ENCODE measurements at places on chromosomes 16 and 17. TPM values are rescaled to one million over a fixed set of nuclear protein-coding genes. Genes with fewer than 3 reads are reported as not detected.

DNA sequence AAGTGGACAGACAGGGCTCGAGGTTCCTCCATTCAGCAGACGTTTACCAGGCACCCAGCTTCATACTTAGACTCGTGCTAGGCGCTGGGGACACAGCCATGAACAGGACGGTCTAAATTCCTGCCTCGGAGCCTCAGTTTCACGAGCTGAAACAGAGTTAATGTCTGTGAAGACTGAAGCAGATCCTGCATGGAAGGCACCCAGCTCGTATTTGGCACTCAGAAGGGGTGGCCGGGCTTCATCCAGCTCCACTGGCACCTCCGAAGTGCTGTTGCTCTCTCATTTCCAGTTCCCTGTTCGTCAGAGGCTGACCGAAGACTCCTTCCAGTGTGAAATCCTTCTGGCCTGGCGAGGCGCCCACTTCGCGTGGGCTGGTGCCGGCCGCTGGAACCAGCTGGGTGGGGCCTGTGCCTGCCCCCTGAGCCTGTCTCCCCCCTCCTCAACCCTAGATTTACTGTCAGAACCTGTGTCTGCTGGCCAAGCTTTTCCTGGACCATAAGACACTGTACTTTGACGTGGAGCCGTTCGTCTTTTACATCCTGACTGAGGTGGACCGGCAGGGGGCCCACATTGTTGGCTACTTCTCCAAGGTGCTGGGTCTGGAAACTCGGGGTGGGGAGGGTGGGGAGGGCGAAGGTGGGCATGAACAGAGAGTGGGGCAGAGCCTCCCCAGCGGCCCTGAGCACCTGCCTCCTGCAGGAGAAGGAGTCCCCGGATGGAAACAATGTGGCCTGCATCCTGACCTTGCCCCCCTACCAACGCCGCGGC is 5.8 kb downstream of the PRSS8 start:
- peak overlapping the region; percentile 94 for H3K27ac ChIP-seq
- DNase-seq = no peak
- no peaks in the 10 kb centered on the region for H3K27me3 ChIP-seq

DNA sequence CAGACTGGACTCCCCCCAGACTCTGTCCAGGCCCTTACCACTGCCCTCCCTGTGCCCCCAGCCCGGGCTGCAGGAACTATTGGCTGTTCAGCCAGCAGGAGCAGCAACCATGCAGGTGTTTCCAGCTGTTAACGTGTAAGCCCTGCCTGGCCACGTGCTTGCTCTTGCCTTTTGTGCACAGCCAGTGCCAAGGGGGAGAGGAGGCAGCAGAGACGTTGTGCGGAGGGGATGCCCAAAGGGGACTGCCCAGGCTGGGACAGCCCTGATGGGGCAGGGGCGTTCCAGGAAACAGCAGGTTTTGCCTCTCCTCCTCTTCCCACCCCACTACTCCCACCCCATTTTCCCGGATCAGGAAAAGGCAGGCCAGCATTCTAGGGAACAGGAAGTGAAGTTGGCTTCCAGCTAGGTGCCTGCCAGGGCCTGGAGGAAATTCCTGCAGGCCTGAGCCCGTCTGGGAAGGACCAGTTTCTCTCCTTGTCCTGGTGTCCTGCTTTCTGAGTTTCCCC is 16.7 kb upstream of the LASP1NB start:
- no peak overlapping the region for H3K27ac ChIP-seq
- no peak for DNase-seq
- H3K27me3 ChIP-seq = no peaks in the 10 kb centered on the region
- no peak overlapping the region for H3K4me3 ChIP-seq
- no peaks in the 10 kb centered on the region for H3K4me1 ChIP-seq

GRCh38 chr17:60354223-60354622 is 37.7 kb downstream of the USP32 start:
- H3K4me1 ChIP-seq = no peaks in the 10 kb centered on the region
- no peak overlapping the region for H3K27ac ChIP-seq
- no peaks in the 10 kb centered on the region for H3K36me3 ChIP-seq
- no peaks in the 10 kb centered on the region for H3K27me3 ChIP-seq
- peak; percentile 79 for DNase-seq

DNA sequence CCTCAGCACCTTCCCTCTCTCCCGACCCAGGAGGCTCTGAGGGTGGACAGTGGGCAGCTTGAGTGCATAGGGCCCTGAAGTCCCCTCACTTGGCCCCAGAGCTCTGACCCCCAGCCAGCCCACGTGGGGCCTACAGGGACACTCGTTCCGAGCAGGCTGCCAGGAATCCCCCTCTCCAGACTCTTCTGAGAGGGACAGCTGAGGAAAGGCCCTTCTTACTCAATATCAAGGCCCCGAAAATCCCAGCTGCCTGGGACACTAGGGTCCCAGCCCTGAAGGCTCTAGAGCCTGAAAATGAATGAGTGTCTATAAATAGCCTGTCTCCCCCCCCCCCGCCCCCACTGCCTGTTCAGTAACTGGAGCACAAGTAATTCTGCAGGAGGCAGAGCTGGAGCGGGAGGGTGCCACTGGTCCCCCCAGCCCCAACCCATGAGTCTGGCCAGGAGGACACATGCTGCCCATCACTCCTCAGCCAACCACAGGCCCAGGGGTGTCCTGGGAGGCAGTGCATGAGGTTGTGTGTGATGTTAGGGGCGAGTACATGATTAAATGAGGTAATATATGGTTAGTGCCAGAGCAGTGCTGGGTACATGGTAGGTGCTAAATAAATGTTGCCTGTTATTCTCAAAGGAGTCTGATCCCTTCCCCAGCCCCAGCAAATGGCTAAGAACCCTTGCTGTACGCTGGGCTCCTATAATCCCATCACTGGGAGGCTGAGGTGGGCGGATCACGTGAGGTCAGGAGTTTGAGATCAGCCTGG is 11.6 kb downstream of the ADAM11 start:
- H3K4me3 ChIP-seq = no peak overlapping the region
- no peaks in the 10 kb centered on the region for H3K36me3 ChIP-seq
- DNase-seq = no peak
- peaks cover 3% of the 10 kb centered on the region for H3K4me1 ChIP-seq

CCT6B gene
- 3.0 TPM for total RNA-seq

CNTNAP4 gene
- total RNA-seq = not detected

ARL5C gene
- total RNA-seq = not detected

KRT12 gene
- not detected for total RNA-seq

DNA sequence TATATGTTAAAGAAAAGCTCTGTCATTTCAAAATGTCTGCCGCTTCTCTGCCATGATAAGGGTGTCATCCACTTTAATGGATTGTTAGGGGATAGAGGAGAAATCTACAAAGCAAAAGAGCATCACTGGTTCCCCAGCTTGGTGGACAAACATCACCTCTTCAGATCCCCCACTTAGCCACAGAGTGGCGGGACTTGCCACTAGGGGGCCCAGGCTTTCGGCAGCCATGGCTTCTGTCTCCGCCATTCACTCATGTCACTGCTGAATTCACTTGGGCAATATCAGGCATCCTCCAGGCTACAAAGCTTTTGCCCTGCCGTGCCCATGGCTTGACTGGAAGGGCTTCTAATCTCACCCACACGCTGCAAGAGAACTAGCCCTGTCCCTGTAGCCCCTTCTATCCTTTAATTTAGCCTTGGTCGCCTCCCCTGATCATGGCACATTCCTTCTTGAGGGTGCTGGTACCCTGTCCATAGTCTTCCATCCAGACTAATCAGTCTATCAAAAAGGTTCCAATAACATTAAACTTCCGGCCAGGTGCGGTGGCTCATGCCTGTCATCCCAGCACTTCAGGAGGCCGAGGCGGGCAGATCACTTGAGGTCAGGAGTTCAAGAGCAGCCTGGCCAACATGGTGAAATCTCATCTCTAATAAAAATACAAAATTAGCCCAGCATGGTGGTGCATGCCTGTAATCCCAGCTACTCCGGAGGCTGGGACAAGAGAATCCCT is 34.7 kb downstream of the SBK1 start:
- peak; percentile 56 for DNase-seq
- H3K4me1 ChIP-seq = no peaks in the 10 kb centered on the region
- H3K27ac ChIP-seq = no peak overlapping the region
- H3K27me3 ChIP-seq = no peaks in the 10 kb centered on the region
- H3K36me3 ChIP-seq = no peaks in the 10 kb centered on the region

- H3K4me3 ChIP-seq = no peak overlapping the region
- H3K27me3 ChIP-seq = no peaks in the 10 kb centered on the region
- H3K27ac ChIP-seq = no peak overlapping the region
- H3K4me1 ChIP-seq = no peaks in the 10 kb centered on the region
- peaks cover 4% of the 10 kb centered on the region for H3K36me3 ChIP-seq
These were observed 41.7 kb downstream of the SRL start for GRCh38 chr16:4200000-4200780.

DNAH17 gene
- total RNA-seq = 1.3 TPM

GRCh38 chr17:4947010-4947410 is 1.3 kb downstream of the PFN1 start:
- H3K4me3 ChIP-seq = peak overlapping the region; percentile 67
- H3K4me1 ChIP-seq = peaks cover 2% of the 10 kb centered on the region
- peaks cover 12% of the 10 kb centered on the region for H3K36me3 ChIP-seq
- H3K27me3 ChIP-seq = no peaks in the 10 kb centered on the region

DNA sequence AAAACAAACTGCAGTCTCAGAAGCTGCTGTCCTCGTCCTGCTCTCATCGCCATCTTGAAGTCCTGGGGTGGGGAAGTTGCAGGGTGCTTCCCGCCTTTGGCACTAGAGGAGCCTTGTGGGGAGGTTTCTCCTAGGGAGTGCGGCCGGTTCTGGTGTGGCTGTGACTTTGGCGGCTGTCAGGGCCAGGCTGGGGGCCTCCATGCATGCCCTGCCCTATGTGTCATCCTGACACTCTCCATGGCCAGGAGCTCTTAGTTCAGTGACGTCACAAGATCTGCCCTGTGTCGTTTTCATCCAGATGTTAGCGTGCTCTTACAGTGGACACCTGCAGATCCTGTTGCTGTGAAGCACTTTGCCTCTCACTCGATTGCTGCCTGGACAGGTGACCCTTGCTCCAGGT is 49.6 kb downstream of the PLD6 start:
- H3K4me1 ChIP-seq = peaks cover 3% of the 10 kb centered on the region
- no peak overlapping the region for H3K4me3 ChIP-seq
- H3K36me3 ChIP-seq = peaks cover 76% of the 10 kb centered on the region
- no peak for DNase-seq
- H3K27me3 ChIP-seq = no peaks in the 10 kb centered on the region

CPHXL2 gene
- total RNA-seq = not detected

- no peak overlapping the region for H3K27ac ChIP-seq
- no peaks in the 10 kb centered on the region for H3K27me3 ChIP-seq
- no peak overlapping the region for H3K4me3 ChIP-seq
These were observed 360.3 kb upstream of the ASIC2 start for GRCh38 chr17:33653399-33653788.

DNA sequence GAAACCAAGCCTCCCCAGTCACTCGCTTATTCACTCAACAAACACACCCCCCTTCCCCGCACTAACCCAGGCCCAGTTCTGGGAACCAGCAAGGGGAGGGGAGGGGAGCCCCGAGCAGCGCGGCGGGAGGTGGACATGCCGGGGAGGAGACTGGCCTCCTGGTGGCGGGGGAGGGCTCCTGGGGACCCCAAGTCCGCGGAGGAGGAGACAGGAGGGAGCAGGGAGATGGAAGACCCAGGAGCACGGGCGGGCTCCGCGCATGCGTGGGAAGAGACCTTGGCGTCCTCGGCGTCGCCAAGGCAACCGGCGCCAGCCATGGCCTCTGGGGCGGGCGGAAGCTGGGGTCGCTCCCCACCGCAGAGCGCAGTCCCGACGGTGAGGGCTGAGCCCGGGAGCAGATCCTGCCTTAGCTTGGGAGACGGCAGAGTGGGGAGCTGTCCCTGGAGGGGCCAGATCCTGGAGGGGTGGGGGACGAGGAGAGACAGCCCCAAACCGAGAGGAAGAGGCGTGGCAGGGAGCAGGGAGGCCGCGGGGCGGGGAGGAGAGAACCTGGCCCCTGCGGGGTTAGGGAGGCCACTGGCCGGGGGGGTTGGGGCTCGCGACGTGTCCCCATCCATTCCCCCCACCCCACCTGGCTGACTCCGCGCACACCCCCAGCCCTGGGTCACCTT is at the start of gene PRR29:
TSS of gene PRR29 (plus strand) at position 302 of the 671 bp plus-strand sequence. CDS start at position 316, 14 bp downstream.
- H3K36me3 ChIP-seq = no peaks in the 10 kb centered on the region
- peak; percentile 88 for DNase-seq
- peaks cover 21% of the 10 kb centered on the region for H3K4me1 ChIP-seq

EVPL gene
- 38.4 TPM for total RNA-seq

DNA sequence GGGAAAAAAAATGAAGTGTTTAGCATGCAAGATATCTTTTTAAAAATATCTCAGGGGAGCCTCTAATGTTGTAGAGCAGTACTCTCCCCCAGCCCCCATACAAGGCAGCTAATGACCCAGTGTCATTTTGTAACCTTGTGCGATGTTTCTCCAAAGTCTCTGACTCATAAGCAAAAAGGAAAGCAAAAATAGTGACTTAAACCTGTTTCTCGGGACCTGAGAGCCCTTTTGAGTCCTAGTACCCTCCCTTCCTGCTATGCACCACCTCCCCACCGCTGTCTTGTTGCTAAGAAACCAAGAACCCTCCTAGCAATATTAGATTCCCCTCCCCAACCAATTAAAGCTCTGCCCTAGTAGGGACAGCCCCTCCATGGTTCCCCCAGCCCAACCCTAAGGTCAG is 2.8 kb downstream of the MYCBPAP start:
- H3K36me3 ChIP-seq = no peaks in the 10 kb centered on the region
- H3K27ac ChIP-seq = no peak overlapping the region
- peaks cover 3% of the 10 kb centered on the region for H3K4me1 ChIP-seq
- DNase-seq = no peak
- no peak overlapping the region for H3K4me3 ChIP-seq
- H3K27me3 ChIP-seq = no peaks in the 10 kb centered on the region

DNA sequence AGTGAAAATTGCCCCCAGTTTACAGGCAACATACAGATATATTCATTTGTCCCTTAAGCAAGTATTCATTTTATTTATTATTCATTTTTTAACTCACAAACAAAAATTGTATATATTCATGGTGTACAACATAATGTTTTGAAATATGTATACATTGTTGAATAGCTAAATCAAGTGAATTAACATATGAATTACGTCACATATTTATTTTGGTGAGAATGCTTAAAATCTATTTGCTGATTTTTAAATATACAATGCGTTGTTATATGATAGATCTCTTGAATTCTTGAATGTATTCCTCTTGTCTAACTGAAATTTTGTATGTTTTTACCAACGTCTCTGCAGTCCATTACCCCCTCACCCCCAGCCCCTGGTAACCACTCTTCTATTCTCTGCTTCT is 63.4 kb upstream of the CDH13 start:
- no peak overlapping the region for H3K27ac ChIP-seq
- H3K36me3 ChIP-seq = no peaks in the 10 kb centered on the region
- DNase-seq = no peak
- H3K27me3 ChIP-seq = no peaks in the 10 kb centered on the region
- H3K4me1 ChIP-seq = no peaks in the 10 kb centered on the region
- H3K4me3 ChIP-seq = no peak overlapping the region

GRCh38 chr16:89256651-89257254 is 39.2 kb downstream of the ZNF778 start:
- DNase-seq = peak; percentile 72
- H3K36me3 ChIP-seq = no peaks in the 10 kb centered on the region
- peaks cover 5% of the 10 kb centered on the region for H3K27me3 ChIP-seq
- peaks cover 11% of the 10 kb centered on the region for H3K4me1 ChIP-seq
- peak overlapping the region; percentile 71 for H3K27ac ChIP-seq

DNA sequence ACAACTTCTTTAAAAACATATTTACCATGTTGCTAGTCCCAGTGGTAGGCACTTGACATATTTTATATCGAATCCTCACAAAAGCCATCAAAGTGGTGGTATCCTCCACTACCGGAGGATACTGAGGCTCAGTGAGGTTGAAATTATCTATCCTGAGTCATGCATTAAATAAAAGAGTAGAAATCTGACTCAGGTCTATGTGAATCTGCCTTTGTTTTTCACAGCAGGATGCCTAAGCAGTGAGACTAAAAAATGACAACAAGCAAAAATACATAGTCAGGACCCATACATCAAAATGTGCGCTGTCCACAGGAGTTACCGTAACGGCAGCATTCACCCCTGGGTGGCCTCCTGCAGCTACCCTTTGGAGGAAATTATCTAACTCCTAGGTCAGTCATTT is 17.7 kb downstream of the BRD7 start:
- H3K27me3 ChIP-seq = no peaks in the 10 kb centered on the region
- no peak for DNase-seq
